Frontal cortex (tissue), 4 donors: ENCODE measurements at places on chromosomes 7 and 10.

DNA sequence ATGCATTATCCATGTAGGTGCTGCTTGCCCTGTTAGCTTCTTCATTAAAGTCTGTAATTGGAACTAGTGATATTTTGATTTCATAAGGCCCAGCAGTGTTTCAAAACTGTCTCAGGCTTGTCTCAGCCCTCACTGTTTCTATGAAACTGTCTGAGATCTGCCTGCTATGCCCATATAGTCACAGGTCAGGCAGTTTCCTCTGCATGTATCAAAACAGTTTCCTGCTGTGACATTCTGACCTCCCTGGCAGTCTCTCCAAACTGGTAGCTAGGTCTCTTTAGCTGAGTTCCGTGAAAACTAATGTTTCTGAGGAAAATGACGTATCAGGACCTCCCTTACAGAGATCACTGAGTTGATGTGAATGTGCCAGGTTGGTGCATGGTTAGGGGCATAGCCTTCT lies 18.9 kb upstream of the SEMA3D start:
- no peak for DNase-seq

DNA sequence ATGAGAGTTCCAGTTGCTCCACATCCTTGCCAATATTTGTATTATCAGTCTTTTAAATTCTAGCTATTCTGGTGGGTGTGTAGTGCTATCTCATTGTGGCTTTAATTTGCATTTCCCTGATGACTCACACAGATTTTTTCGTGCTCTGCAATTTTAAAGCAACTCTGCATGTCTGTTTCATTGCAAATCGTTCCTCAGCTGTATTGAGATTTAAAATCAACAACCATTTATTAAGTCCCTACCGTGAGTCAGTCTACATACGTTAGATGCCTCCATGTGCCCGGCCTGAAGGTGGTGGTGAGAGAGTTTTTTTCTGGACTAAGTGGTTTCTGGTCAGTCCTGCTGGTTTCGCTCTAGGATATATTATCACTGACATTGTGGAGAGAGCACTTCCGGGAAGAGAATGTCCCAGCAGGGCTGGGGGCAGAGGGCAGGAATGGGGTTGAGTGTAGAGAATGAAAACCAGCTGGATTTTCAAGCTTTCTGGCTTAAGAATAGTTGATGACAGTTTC lies 8.4 kb upstream of the HYCC1 start:
- DNase-seq = no peak

- DNase-seq = no peak
These were observed 213.1 kb downstream of the TPK1 start for GRCh38 chr7:144622745-144623144.

DNA sequence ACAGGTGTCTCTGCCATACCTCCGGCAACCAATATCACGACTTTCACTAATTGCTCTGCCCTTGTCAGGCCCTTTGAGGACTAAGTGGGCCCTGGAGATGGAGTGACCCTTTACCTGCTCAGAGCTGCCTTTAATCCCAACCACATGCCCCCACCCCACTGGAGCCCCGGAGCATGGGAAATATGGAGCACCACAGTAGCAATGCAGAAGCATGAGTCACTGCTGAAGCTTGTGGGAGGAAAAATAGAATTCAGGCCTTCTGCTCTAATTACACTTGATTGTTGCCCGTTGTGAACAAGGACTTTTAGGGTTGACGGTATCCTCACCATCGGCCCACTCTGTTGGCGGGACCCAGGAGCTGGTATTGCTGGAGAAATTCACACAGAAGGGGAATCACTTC lies 52.5 kb upstream of the FRMD4A start:
- no peak for DNase-seq

GRCh38 chr7:74306730-74307469 lies 17.7 kb downstream of the CLIP2 start:
- peak; percentile 74 for DNase-seq

GRCh38 chr10:86372784-86373239 lies 6.2 kb upstream of the GRID1 start:
- DNase-seq = no peak

DNA sequence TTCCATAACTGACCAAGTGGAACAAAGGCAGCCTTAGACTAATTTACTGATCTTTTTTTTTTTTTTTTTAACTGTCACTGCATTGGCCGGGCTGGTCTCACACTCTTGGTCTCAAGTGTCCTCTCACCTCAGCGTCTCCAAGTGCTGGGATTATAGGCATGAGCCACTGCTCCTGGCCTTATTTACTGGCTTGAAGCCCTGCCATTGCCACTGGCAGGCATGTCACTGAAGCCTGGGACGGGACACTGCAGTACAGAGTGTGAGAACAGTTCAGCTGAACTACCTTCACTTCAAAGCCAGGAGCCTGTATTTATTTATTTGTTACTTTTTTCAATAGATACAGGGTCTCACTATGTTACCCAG lies 15.4 kb upstream of the ARHGAP12 start:
- DNase-seq = no peak

DNA sequence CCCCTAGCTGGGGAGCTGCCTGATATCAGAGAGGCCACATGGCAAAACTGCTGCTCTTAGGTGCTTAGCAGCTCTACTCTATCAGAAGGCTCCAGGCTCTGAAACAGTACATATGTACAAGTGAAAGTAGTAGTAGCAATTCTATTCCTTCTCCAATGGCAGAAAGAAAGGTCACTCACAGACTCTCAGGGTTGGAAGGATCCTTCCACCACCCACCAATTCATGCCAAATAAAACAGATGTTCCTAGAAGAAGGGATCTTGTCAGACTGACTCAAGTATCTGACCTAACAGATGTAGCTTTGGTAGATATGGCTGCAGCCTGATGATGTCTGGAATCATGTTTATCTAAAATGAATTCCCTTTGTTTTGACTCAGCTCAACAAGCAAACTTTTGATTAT lies 8.0 kb upstream of the ALDH18A1 start:
- DNase-seq = no peak

DNA sequence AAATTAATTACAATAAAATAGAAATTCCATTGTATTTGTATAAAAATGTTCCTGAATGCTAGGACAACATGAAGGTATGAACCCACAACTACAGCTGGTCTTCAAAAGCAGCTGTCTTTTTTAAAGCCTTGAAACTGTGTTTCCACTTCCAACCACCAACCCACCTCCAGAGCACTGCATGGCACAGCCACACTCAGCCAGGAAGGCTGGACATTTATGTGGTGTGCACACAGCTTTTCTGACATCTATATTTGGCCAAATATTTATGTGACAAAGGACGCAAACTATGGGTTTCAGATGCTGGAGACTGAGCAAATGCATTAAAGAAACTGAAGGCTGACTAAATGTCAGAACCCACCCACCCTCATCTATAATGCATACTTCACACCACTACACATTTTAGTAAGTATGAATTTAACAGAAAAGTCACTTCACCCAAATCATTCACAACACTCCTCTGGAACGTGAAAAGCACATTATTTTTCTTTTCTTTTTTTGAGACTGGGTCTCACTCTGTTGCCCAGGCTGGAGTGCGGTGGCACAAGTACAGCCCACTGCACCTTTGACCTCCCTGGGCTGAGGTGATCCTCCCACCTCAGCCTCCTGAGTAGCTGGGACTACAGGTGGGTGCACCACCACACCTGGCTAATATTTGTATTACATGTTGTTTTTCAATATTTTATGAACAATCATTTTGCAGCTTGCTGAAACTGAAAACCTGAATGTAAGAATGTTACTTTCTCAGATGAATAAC lies 27.9 kb upstream of the DAGLB start:
- DNase-seq = no peak

GRCh38 chr10:123995461-123996131 lies 97.8 kb downstream of the CHST15 start:
- no peak for DNase-seq

GRCh38 chr7:132575982-132576720 lies at the start of gene PLXNA4:
Gene PLXNA4 (minus strand): TSS chr7:132576470. CDS start chr7:132508693, 67,777 bp downstream.
- no peak for DNase-seq

DNA sequence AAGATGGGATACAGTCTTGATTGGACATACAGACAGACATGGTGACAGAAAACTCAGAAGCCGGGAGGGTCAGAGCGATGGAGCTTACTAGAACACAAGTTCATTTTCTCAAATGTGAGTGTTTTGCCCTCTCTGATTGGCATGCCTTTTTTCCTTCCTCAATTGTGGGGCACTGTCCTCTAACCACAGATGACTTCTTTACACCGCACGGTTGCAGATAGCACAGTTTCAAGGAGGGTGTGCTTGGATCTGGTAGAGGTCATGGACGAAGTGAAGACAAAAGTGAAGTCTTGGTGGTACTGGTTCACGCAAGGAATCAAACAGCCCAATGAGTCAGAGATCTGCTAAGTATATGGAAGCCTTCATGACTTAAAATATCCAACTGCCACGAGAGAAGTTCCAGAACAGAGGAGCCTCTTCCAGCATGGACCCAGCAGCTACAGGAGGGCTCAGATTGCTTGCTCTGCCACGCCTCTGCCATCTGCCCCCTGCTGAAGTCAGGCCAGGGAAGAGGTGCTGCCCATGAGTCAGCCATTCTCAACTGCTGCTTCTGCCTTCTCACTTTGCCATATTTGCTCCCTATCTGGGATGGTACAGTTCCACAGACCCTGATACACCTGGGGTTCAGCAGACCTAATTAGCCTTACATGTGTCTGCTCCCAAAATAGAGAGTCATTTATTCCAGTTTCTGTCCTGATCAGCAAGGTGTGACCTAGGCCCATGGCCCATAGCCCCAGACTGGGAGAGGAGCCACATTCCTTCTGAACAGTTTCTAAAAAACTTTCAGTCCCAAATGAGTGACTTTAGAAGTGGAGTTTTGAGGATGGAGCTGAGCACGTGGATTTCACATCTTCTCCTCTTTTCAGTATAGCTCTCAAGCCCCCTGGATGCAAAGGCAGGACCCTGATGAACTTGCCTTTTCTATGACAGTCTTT lies 413.8 kb downstream of the KCNMA1 start:
- DNase-seq = no peak

DNA sequence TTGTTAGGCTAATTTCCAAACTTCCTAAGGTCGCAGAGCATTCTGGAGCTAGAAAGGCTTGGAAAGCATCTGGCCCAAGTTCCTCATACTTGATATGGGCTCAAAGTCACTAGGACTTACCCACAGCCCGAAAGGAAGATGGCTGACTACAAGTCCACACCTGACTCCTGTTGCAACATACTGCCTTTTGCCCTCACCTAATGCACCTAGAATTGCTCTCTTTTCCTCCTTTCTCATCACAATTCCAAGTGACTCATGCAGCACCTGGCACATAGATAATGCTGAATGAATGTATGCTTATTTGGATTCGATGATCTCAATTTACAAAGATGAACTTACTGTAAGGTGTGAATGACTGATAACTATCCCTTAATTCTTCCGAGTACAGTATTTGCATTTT lies 131.5 kb downstream of the SORBS1 start:
- DNase-seq = no peak

DNA sequence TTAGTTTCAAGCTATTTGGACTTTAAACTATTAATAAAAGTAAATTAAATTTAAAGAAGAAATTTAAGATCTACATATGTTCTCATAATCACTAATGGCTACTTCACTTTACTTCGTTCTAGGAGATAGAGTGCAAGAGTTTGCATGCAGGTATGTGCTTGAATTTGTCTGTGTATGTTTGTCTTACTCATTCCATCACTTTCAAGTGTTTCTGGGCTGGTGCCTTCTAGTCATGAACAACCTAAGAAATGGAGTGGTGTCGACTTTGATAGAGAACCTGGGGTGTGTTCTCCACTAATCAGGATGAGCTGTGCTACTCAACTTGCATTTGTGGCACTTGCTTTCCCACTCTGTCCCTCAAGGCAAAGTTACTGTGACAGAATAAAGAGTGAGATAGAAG lies 169.9 kb downstream of the KCND2 start:
- no peak for DNase-seq

DNA sequence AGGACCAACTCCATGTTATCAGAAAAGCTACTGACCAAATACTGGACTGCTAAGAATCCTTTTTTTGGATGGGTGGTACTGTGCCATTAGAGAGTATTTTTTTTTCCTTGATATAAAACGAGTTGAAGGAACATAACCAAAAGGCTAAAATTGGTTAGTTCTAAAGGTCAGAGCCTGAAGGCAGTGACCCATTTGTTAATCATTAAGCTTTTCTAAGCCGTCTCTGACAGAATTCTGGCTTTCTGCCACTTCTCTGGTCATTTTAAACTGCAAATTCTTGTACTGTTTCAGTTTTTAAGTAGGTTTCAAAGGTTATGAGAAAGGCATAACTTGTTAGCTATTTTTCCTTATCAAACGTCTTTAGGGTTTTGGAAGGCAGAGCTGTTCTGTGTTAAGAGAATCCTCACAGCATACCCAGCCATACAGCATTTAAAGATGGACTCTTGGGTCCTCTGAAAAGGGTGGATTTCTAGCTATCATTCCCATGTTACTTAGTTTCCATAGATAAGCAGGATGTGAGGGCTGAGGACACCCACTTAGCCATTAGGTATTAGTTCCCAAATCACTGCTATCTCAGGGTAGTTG lies 196.8 kb downstream of the RNLS start:
- DNase-seq = no peak

- DNase-seq = no peak
These were observed 29.0 kb downstream of the PODXL start for GRCh38 chr7:131527456-131527855.
